Endodermal cell (in vitro differentiated cells): ENCODE measurements at places on chromosomes 4 and X.

- no peak for DNase-seq
Observed at GRCh38 chr4:142402900-142403299, 443.2 kb downstream of the INPP4B start.

DNA sequence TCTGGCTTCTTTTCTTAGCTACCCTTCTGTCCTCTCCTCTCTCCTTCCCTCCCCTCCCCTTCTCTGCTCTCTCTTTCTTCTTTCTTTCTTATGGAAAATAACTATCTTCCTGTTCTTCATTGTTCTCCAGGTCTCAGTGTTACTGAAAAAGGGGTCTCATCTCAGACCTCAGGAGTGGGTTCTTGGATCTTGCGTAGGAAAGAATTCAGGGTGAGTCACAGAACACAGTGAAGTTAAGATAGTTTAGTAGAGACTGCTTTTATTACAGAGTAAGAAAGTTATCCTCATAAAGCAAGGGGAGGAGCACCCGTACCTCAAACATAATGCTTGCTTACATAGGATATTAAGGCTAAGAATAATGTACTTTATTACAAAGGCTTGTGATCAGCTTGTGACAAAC is 31.8 kb upstream of the CWH43 start:
- no peak for DNase-seq

- no peak for DNase-seq
Observed at GRCh38 chrX:119672426-119672825, 20.5 kb downstream of the SEPTIN6 start.

DNA sequence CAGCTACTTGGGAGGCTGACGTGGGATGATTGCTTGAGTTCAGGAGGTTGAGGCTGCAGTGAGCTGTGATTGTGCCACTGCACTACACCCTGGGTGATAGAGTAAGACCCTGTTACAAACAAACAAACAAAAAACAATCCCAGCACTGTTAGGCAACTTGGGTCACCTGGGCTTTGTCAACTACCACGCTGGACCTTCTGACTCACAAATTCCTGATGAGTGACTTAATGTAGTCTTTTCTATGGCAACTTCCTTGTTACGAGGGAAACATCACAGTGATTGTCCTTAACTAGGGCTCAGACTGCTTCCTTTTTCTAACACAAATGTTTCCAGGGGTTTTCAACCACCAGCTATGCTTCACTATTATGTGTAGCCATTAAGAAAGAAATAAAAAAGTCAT is 128.8 kb upstream of the GPC4 start:
- peak; percentile 51 for DNase-seq

- DNase-seq, result no peak
Observed at GRCh38 chr4:89469930-89470375, 162.4 kb upstream of the GPRIN3 start.
